Calu3 (cell line): ENCODE measurements at places on chromosomes 1 and 21.

DNA sequence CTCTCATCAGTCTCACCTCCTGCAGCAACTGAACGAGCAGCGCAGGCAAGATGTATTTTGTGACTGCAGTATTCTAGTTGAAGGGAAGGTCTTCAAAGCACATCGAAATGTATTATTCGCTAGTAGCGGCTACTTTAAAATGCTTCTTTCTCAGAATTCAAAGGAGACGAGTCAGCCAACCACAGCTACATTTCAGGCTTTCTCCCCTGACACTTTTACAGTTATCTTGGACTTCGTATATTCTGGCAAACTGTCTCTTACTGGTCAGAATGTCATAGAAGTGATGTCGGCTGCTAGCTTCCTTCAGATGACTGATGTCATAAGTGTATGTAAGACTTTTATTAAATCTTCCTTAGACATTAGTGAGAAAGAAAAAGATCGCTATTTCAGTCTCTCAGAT lies 53.7 kb downstream of the ZBTB8A start:
- no peak for DNase-seq

GRCh38 chr1:941588-942383 lies 17.3 kb downstream of the NOC2L start:
- peak; percentile 44 for DNase-seq

DNA sequence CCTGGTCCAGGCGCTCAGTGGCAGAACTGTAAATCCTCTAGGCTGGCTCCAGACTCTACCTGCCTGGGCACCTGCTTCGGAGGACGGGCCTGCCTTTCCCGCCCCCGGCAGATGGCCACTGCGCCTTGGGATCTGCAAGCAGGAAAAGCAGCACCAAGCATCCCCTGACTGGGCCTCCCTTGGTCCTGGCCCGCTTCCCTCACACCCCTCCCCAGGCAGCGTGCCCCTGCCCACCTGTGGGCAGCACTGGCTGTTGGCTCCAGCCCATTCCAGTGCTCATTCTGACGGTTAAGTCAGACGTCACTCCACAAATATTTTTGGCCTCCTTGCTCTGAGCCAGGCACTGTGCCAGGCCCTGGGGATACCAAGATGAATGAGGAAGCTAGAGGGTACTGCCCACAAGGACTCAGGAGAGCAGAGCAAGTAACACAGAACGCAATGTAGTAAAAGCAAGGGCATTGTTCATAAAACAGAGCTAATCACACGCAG lies 22.0 kb upstream of the BLACAT1 start:
- peak; percentile 96 for DNase-seq

GRCh38 chr1:162343470-162343869 lies 33.2 kb downstream of the SPATA46 start:
- no peak for DNase-seq

DNA sequence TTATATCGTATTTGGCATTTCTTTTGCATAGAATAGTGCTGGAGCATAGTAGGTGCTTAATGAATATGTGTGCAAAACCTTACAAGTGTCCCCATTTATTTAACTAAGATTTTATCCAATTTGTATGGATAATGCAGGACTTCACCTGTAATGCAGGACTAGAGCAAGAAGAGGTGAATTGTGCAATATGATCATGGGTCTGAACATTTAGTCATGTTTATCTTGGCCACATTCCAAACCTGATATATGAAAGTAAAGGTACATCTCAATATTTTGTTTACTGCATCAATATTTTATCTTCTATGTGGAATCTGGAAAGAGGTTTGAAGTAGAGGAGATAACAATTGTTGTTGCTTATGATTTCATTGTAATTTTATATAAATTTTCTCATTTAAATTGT lies 1626.7 kb upstream of the B3GALT2 start:
- DNase-seq = no peak

DNA sequence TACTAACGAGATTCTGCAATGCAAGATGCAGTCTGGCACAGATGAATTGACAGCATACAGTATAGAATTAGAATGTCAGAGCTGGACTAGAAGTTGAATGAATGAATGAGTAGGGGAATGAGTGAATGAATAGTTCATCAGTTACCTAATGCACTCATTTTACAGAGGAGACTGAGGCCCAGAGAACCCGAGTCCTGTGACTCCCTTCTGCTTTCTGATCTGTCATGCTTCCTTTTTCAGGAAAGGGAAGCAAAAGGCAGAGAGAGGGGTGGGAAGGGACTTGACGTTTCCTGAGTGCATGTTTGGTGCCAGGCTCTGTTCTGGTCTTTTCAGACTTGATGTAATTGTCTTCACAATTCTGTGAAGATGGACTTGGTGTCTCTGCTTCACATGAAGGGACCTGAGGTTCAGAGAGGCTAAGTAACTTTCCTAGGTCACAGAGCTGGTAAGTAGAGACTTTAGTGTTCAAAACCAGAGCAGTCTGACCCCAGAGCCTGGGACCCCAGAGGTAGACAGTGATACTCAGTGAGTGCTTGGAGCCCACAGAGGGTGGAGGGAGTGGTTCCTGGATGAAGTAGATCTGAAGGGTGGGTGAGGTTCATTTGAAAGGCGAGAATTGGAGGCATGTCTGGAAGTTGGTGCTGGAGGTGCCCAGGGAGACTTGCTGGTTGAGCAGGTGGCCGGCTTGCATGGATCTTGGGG lies 8.0 kb upstream of the MEX3A start:
- no peak for DNase-seq

GRCh38 chr1:168509875-168510791 lies 33.7 kb downstream of the XCL2 start:
- no peak for DNase-seq

DNA sequence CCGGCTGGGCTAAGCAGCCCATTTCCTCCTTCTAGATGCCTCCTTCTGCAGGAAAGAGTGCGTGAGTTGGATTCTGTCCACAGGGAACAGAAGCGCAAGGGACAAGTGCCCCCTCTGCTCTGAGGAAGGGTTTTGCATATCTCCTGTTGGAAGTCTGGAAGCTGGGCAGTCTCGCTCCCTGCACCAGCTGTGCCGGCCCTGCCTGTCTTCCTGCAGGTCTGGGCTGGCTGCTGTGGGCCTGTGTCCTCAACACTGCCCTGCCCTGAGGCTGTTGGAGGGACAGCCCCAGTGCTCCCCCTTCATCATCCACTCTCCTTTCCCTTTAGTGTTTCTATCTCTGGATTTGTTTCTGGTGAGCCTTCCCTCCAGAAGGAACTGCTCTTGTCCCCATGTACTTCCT lies 21.8 kb downstream of the ADARB1 start:
- no peak for DNase-seq

DNA sequence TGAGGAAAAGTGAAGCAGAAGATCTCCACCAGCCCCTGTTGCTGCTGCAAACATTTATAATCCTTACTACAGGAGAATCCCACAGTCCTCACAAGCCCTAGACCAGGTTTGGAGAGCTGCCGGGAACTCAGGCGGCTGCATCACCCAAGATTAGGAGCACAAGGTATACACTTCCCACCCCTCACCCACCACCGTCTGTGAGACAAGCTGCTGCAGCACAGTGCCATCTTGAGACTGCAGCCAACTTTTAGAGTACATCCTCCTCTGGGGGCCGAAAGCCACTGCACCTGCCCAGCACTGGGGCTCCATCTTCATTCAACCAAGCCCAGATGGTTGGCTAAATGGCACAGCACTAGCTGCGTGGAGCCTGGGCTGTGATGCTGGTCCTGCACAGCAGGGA lies 13.8 kb downstream of the OLFML3 start:
- DNase-seq = no peak

GRCh38 chr1:12182410-12182984 lies 15.7 kb downstream of the TNFRSF1B start:
- DNase-seq = no peak

DNA sequence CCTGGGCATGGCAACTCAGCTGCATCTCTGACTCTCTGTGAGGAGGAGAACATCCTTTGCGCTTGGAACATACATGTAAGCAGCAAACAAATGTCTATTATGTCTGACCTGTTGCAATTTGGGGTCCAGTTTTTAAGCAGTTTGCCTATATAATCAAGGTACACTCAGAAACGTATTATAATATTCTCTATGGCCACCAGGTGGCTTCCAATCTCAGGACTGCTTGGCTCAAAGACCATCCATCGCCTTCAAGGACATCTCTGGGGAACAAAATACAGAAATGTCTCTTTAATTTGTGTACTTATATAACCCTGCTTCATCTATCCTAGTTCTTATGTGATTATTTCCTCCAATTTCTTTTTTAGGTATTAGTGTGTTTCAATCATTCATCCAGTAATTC lies 227.2 kb downstream of the OLFM3 start:
- no peak for DNase-seq

- DNase-seq = no peak
Observed at GRCh38 chr1:154347961-154348360, 22.6 kb downstream of the ATP8B2 start.

DNA sequence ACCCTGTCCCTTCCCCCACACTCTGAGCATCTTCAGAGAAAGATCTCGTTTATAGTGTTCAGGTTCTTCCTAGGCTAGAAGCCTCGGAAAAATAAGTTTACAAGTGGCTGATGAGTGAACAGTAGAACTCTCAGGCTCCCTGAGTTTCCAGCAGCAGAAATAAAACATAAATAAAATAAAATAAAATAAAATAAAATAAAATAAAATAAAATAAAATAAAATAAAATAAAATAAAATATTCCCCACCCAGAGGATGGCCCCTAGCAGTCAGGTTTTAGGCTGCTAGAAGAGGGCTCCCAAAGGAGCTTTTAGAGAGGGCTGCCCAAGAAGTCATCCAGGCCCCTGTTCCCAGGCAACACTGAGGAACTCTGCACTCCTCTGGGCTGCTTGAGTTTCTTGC lies 55.1 kb downstream of the KCNC4 start:
- no peak for DNase-seq

GRCh38 chr1:202688401-202688800 lies 21.9 kb downstream of the SYT2 start:
- no peak for DNase-seq

- DNase-seq = no peak
Observed at GRCh38 chr1:24743404-24744211, 1.6 kb upstream of the CLIC4 start.

- peak; percentile 17 for DNase-seq
Observed at GRCh38 chr1:66271904-66272254, 262.1 kb upstream of the SGIP1 start.

DNA sequence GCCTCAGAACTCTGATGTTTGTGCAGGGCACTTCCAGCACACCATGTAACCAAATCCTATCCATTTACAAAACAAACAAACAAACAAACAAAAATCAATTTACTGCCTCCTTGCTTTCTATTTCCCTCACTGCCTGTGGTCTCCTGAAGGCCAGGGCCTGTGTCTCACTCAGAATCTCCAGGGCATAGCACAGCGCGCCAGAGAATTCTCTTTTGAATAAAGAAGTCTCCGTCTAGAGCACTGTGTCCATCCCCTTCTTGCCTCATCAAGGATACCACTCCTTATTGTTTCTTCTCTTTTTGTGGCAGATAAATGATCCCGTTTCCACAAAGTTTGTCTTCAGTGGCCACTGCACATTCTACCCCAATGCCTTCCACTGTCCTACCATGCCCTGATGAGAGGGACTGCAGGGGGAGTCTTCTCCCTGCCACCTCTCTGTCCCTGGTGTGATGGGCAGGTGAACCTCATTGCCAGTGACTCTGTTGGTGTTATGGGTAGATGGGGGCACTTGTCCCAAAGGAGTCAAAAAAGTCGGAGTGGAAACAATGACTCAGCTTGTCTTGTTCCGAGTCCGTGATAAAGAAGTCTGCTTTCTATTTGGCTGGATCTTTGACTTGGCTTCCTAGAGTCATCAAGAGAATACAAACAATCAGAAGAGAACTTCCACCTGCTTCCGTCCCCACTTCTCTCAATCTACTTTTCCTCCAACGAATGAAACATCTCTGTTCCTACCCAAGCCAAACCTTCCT lies 30.0 kb downstream of the XCL2 start:
- no peak for DNase-seq

- no peak for DNase-seq
Observed at GRCh38 chr1:43441166-43441893, 12.4 kb downstream of the HYI start.

DNA sequence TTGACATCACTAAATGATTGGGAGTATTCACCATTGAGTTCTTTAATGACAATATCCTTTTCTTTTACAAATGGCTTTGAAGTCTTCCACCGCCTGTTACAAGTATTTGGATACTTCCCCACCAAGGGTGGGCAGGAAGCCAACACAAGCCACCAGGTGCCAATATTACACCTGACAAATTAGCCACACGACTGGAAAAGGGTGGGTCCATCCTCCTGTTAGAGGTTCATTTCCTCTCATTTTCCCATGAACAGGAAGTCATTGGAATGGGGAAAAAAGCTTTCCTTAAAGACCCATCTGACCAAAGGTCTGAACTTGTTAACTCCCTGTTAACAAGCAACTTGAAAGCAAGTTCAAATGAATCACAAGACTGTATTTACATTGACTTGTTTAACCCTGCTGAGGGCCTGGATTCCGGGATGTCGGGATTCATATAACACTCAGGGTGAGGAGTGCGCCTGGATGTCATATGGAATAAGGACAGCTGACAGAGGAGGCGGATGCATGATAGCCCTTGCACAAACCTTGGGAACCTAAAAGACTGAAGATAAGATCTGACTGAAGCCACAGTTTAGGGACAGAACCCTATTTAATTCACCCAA lies 40.5 kb upstream of the PROX1 start:
- no peak for DNase-seq

DNA sequence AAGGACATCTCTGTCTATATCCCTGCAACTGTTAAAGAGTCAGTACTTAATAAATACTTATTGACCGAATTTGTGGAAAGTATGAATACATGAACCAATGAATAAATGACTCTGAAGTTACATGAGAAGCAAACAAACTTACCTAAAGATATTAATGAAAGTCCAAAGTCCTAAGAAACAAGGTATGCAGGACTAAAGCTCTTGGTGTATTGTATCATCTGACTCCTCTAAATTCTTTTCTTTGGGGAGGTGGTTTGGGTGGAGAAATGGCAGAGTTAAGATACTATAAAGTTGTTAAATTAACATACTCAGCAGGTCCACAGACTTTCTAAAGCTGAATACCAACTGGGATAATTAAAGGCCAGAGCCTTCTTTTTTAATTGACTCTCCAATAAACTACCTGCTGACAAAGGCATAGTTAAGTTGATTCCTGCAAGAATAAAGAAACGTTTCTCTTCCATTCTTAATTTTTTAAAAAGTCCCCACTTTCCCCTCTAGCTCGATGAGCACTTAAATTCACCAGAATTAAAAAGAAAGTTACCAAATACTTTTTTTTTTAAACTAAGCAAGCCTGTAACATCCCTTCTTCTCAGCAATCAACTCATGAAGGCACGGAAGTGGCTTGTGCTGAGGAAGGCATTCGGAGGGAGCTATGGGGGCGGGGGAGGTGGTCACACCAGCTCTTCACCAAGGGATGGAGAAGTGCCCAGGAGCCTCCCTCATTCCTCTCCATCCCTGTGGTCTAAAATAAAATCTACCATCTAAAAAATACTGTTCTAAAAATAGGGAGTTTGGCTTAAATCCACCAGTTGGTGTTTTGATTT lies 61.1 kb downstream of the GADD45A start:
- DNase-seq = no peak

GRCh38 chr1:110375490-110375889 lies 15.3 kb downstream of the SLC16A4 start:
- no peak for DNase-seq

- no peak for DNase-seq
Observed at GRCh38 chr1:53582211-53583020, 123.2 kb downstream of the DMRTB1 start.

GRCh38 chr1:104406728-104407127 lies 657.0 kb downstream of the AMY1C start:
- no peak for DNase-seq

- no peak for DNase-seq
Observed at GRCh38 chr1:208216062-208216461, 28.1 kb downstream of the PLXNA2 start.
